ENCODE measurements at places on chromosomes 16 and 17.

GRCh38 chr16:67951485-67951884 lies 7.6 kb upstream of the LCAT start:
- DNase-seq: no peak

DNA sequence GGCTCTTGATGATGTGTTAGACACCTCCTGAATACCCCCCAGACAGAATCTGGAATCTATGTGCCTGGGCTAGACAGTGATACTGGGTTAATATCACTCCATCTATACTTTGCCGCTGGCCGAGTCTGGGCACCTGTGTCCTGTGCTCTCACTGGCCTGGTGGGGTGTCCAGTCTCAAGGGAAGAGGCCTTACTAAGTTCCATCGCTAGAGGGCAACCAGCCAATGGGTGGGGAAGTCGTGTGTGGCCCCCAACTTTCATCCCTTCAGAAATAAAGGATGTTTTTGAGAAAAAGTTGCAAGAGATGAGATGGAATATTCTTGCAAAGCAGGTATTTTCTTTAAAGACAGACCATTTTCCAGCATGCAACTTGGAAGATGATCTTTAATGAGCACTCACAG lies 1.6 kb upstream of the GLP2R start:
- no peak for DNase-seq

- DNase-seq: no peak
Measured at GRCh38 chr16:25493136-25493811, 198.5 kb upstream of the HS3ST4 start.

DNA sequence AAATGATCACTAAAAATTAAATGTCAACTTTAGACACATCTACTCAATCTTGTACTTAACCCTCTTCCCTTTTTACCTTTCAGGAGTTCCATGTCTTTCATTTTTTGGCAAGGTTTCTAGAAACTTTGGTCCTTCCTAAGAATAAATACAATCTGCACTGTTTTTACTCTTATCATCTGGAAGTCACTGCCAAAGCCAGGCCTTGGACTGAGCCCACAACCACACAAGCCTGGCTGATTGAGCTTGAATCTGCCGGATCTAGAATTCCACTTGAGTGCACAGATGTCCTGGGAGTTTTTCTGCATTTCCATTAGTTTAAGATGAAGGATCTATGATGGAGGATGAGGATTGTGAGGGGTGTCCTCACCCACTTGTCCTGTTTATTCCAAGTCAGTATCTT lies 126.1 kb downstream of the VPS53 start:
- DNase-seq: no peak

DNA sequence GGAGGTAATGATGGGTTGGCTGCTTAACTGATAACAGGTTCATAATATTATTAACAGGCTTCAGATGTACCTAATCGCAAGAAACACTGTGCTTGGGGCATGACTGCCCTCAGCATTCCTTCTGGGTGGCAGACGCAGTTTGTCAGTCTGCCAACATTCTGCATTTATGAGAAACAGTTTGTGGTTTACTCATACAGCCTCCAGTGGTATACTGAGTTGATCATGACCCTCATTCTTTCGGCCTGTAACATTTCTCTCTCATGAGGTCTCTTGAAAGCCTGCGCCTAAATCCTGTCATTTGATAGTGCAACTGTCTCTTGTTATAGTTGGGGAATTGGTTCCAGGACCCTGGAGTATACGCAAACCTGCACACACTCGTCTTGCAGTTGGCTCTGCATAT lies 4.9 kb upstream of the RUSF1 start:
- no peak for DNase-seq

GRCh38 chr16:30354423-30355143 lies 525 bp downstream of the CD2BP2 start:
- no peak for DNase-seq

- DNase-seq: no peak
Measured at GRCh38 chr17:65868881-65869280, 307.4 kb upstream of the AXIN2 start.

DNA sequence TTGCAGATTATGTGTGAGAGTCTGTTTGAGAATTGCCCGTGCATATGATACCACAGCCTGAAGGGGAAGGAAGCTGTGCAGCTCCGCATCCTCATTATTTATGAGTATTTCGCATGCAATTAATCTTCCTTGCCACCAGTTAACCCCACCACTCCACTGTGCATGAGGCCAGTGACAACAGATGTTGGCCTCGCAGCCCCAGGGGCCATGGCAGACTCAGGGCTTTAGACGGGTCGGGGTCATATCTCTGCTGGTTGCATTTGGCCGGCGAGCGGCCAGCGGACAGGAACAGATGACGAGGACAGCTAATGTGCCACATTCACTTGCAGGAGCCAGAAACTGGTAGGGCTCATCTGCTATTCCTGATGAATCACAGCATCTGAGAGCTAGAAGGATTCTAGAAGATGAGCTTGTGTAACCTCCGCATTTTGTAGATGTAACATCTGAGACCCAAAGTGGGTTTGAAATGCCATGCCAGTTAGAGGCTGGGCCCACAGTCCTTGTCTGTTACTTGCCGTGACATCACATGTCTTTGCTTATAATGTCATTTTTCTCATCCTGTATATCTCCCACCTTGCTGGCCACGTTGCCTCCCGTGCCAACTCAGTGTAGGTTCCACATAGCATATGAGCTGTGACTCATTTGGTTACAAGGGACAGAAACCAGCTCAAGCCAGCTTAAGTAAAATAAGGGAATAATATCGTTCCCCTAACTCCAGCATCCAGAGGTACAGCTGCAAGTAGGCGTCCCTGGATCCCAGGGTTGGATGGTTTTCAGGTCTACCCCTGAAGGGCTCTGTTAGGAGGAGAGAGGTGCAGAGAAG lies 137.2 kb downstream of the SNX29 start:
- no peak for DNase-seq

GRCh38 chr17:67500261-67500660 lies 123.2 kb downstream of the PITPNC1 start:
- DNase-seq: no peak

- no peak for DNase-seq
Measured at GRCh38 chr16:60329108-60329507, 1595.0 kb upstream of the GOT2 start.

DNA sequence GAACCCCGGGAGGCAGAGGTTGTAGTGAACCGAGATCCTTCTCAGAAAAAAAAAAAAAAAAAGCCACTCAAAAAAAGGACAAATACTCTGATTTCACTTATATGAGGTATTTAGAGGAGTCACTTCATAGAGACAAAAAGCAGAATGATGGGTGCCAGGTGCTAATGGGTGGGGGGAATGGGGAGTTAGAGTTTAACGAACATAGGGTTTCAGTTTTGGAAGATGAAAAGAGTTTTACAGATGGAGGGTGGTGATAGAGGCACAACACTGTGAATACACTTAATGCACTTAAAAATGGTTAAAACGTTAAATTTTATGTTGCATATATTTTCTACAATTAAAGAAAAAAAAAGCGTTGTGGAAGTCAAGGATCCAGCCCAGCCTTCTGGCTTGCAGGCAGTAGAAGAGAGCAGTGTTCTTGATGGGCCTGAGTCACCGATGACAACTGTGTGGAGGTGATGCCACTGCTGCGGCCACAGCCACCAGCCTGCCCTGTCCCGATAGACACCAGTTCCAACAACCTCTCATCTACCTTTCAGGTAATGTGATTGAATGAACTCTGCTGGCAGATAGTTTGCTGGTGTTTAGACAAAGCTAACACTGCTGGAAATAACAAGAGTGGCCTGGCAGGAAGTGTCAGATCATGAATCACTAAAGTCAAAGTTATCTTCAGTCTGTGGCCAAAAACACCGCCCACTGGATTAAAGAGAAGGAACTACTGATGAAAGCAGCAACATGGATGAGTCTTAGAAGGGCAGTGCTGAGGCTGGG lies 49.9 kb upstream of the COX10 start:
- DNase-seq: no peak

GRCh38 chr16:19846436-19846835 lies 38.2 kb downstream of the GPRC5B start:
- DNase-seq: no peak

DNA sequence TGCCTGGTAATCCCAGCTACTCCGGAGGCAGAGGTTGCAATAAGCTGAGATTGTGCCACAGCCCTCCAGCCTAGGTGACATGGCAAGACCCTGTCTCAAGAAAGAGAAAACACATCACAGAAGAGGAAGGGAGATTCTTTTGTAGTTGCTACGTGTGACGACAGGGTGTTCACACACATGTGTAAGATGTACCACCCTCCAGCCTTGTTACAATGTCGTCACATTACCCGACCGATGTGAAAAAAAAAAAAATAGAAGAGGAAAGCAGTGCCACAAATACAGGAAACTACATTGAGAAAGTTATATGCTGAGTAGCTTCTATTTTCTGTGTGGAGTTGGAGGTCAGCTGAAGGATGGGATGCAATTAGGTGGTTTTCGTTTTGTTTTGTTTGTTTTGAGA lies 56.0 kb downstream of the CLUH start:
- no peak for DNase-seq

GRCh38 chr17:51257150-51258081 lies 2.4 kb downstream of the MBTD1 start:
- DNase-seq: no peak

GRCh38 chr17:77096570-77097214 lies 44.1 kb upstream of the SEC14L1 start:
- no peak for DNase-seq

GRCh38 chr17:45376171-45377005 lies 56.3 kb downstream of the ARHGAP27 start:
- DNase-seq: no peak

GRCh38 chr17:48228720-48229119 lies 121.2 kb downstream of the SNX11 start:
- no peak for DNase-seq

GRCh38 chr16:28237754-28238357 lies 26.1 kb upstream of the XPO6 start:
- no peak for DNase-seq

DNA sequence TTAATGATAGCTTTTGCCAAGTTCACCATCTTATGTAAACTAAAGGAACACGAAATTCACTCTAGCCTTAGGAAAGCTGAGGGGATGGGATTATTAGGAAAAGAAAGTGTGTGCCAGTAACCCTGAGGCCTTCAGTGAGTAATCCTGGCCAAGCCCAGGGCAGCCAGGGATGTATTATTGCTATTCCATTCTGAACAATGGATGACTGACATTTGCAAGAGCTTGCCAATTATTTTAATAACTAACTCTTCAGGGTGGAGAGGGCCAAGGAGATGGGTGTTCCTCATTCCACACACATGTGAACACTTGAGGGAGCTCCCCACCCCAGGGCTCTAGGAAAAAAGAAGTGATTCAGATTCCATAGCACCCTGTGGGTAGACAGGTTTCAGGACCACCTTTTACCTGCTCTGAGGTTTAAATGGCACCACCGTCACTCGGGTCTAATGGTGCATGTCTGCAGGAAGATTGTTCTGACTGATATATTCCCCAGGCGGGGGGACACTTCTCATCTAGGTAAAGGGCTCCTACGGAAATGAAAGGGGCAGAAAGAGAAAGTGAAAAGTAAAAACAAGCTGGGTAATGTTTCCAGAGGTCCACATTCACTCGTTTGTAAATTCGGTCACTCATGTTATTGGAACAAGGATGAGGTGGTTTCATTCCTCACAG lies 41.5 kb downstream of the TK2 start:
- DNase-seq: no peak

DNA sequence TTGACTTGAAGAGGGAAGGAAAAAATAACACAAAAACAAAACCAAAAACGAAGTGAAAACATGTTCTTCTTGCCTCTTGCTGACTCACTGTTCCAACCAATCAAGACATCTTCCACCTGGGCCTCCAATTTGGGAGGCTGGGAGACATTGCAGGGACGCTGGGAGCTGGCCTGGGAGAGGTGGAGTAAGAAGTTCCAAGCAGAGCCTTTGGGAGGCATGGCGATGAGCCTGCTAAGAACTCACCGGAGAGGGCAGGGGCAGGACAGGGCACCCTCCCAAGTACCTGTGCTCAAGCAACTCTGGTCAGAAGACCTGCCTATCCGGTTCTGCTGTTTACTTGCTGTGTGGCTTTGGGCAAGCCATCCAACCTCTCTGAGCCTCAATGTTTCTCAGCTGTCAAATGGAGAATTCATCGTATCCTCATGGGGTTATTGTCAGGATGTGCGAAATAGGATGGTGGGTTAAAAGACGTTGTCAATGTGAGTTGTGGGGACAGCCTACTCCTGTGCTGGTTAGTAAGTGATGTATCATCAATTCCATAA lies 856 bp upstream of the GLP2R start:
- no peak for DNase-seq

- DNase-seq: no peak
Measured at GRCh38 chr16:21267298-21267697, 10.8 kb downstream of the CRYM start.

DNA sequence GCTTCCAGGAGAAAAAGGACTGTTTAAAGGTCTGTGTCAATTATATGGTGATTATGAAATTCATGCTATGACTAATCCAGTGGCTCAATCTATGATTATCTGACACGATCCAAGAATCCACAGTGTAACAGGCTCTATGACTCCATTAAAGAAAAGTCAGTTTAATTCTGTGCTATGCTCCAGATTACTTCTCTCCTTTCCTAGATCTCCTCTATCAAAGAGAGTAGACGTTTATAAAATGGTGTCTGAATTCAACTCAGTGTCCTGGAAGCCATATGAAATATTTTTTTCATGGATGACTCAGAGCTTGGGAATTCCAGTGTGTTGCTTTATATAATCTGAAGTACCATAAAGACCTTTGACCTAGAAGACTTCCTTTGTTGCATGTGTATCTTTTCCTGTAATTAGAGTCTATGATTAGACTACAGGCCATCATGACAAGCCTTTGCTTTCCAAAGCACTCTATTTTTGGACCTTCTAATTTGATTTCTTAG lies 27.0 kb upstream of the NF1 start:
- no peak for DNase-seq

GRCh38 chr16:85593494-85594221 lies 19.5 kb upstream of the GSE1 start:
- DNase-seq: peak; percentile 59
